ENCODE measurements at places on chromosomes 11 and 22.
A peak's percentile ranks its signal among the peaks of the same experiment; 100 is the strongest.

GRCh38 chr11:126638648-126639047 is 283.2 kb downstream of the ST3GAL4 start:
- DNase-seq = no peak

- no peak for DNase-seq
Measured at GRCh38 chr11:60748225-60748624, 8.4 kb upstream of the MS4A15 start.

- no peak for DNase-seq
Measured at GRCh38 chr11:119842731-119843130, 113.7 kb upstream of the NECTIN1 start.

DNA sequence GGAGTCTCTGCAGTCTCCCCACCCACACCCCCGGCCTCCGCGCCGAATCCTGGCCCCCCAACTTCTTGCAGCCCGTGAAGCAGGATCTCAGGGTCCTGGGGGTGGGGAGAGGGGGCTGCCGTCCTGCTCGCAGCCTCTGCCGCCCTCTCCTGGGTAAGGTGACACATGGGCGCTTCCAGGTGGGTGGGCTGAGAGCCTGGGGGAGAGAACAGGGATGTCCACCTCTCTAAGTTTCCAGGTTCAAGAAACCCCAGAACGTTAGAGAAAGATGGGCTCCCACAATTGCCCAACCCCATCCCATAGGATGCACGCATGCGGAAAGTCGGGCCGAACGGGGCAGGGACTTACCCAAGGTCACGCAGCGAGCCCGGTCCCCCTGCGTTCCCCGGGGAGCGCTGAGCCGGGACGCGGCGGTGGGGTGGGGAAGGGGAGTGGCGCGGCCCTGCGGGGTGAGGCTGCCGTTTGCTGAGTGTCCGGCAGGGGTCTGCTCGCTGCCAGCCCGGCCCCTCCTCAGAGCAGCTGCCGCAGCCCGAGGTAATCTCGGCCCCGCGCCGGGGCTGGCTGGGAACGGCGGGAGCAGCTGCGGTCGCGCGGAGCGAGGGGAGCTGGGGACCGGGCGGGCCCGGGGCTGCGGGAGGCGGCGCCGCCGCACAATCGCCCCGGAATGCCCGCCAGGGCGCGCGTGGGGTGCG is 705 bp upstream of the CAPN1 start:
- peak; percentile 14 for DNase-seq

GRCh38 chr11:131109257-131109656 is 193.0 kb upstream of the SNX19 start:
- DNase-seq = no peak

- no peak for DNase-seq
Measured at GRCh38 chr11:44288133-44288526, 21.8 kb downstream of the ALX4 start.

GRCh38 chr22:31244943-31245451 is 32.9 kb downstream of the LIMK2 start:
- DNase-seq = no peak

DNA sequence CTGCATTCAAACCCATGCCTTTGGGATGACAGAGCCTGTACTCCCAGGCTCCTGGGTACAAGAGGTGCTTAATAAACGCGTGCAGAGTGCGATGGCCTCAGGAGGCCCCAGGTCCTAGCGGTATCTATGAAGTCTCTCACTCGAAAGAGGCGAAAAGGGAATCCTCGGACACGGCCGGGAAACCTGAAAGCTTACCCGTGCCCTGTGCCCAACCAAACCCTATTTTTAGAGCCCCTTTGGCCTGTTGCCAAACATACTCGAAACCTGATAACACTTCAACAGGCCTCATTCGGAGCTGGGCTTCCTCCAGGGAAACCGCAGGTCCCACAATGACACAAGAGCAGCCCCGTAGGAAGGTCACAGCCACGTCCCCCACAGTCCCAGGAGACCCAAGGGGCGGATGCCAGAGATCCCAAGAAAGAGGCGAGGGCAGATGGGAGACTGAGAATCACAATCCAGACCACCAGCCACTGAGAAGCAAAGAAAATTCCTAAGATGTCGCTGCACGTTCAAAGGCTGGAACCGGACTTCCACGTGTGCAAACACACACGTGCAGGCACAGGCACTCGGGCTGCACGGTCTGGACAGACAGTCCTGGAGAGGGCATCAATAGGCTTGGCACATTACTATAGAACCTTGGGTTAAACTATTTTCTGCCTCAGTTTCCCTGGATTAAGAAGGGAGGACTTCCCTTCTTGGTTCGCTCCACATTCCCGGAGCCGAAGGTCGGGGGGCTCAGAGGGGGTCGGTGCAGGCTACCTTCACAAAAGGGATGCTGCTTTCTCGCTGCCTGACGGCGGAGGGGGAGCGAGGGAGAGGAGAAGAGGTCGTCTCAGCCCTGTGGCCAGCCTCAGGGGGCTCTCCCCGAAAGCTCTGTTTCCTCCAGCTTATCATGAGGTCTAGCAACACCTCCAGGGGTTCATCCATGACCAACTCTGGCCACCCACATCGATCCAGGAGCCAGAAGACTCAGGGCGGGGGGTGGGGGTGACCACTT is 8.2 kb downstream of the PDGFB start:
- no peak for DNase-seq

DNA sequence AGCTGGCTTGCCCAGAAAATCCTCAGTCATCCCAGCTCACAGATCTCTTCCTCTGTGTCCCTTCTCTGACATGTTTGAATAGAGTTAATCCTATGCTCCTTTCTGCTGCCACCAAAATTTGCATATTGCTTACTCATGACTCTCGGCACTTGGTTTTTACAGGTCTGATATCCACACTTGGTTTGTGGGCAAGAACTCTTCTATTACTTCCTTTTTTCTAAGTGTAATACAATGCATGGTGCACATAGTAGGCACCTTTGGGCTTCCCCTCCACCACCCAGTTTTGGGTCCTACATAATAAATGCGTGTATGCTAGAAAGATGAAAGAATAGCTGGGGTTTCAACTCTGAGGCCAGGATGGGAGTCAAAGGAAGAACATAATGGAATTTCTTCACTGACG is 69.7 kb upstream of the GRK3 start:
- DNase-seq = no peak

DNA sequence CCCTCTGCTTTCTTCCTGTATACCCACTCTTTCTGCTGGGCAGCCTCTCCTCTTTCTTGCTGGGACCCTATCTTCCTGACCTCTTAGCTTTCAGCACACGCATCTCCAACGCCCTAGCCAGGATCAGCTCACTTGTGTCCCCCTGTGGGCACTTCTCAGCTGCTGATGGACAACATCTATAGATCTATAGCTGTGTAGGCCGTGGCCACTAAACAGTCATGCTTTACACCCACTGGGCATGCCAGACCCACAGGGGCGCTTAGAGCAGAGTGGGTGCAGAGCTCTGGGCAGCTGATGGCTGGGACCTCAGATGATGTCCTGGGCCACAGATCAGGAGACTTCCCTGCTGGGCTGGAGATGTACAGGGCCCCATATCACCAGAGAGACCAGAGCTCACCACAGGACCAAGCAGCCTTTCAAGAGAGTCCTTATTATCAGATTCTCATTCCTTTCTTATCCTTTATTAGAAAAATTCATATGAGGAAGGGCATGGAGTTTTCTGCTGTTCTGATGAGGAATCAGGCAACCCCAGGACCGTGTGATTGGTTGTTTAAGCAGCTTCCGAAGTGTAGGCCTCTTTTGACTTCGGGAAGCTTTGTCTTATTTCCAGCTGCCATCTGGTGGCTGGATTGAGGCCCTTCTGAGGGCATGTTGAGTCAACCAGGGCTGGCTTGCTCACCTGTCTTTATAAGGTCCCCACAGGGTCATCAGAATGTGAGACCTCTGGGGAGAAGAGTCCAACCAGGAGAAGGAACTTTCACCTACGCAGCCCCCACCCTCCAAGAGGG is 60.5 kb downstream of the OSBP2 start:
- peak; percentile 33 for DNase-seq

DNA sequence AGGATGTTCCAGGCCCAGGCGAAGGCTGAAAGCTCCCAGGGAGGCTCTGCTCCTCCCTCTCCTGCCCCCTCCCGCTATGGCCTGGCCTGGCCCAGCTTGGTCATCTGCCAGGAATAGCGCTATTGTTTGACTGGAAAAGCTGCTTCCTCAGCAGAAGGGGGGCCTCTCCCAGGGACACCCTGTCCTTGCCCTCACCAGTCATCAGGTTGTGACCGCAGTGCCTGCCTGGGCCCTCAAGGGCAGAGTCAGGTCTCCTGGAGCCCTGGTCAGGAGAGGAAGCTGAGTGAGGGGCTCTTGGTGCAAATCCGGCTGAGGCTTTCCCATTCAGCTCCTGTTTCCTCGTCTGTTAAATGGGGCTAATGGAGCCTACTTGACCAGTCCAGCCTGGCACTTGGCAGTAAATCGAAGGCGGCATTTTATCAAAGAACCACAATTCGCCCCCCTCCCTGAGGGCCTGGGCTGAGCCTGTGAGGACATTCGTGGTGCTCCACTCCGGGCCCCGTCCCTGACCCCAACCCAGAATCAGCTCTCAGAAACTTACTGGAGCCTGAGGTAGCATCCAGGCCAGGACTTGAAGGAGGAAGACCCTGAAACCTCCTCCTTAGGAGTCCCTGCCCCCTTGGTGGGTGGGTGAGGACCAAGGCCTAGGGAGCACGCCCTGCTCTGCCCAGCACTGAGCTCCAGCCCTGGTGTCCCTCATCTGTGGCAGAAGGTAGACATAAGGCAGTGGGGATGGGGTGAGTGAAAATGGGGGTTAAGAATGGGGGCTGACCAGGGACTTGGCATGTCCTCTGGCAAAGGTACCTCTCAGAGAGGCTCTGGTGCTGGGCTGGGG is 2.0 kb upstream of the CASTOR1 start:
- DNase-seq = no peak

- no peak for DNase-seq
Measured at GRCh38 chr11:84313830-84314359, 1027.7 kb upstream of the CCDC90B start.

GRCh38 chr11:11038352-11038751 is 180.5 kb upstream of the ZBED5 start:
- no peak for DNase-seq

- DNase-seq = no peak
Measured at GRCh38 chr22:48492366-48493320, 1335.0 kb downstream of the BRD1 start.

DNA sequence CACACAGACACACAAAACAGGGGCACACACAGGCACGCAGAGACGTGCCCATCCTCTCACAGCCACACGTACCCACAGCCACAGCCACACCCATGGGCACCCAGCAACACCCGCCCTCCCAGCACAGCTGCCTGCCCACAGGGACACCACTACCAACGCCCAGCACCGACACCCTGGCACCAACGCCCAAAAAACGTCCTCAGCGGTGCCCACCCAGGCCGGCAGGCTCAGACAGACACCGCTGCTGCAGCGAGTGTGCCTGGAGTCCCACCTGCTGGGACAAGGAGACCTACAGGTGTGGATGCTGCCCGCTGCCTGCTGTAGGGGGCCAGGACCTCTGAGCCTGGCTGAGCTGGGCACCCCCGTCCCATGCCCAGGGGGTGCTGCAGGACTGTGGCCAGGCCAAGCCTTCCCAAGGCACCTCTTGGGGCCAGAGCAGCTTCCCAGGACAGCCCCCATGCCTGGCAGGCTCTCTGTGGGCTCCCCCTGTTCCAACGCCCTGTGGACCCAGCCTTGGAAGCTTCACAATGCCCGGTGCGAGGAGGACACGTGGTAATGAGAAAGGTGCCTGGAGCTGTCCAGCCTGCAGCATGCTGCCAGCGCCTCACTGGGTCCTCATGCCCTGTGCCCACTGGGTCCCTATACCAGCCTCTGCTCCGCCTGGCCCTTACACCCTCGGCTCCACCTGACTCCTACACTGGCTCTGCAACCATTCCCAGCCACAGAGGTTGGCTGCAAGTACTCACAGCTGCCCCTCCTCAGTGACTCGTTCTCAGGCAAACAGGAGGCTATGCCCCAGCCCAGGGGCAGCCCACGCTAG is 45.8 kb upstream of the TH start:
- DNase-seq = no peak

DNA sequence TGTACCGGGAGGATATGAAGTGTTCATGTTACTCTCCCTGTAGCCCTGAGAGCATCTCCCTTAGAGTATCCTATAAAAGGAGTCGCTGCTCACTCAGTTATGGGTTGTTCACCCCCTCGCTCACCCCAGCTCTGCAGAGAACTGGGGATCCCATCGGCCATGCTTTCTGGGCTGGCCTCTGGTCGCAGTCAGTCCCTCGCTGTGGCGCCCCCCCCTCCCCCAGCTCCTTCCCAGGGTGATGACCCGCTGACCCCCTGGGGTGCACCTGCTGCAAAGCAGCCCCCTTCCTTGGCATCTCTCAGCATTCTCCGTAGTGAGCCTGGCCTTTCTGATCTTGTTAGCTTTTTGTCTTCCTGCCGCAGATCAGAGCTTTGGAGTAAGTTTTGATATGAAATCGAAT is 10.3 kb upstream of the PARVG start:
- DNase-seq = no peak

GRCh38 chr22:46674367-46674781 is 54.2 kb downstream of the GRAMD4 start:
- peak; percentile 70 for DNase-seq
